ENCODE measurements at places on chromosomes 4 and X. TPM values are rescaled to one million over a fixed set of nuclear protein-coding genes. Genes with fewer than 3 reads are reported as not detected.

The GLRA2 gene
- total RNA-seq = not detected

The PUDP gene
- total RNA-seq = 36.6 TPM

The STOX2 gene
- not detected for total RNA-seq

The DCX gene
- not detected for total RNA-seq

The F8 gene
- total RNA-seq = 2.4 TPM

The CENPU gene
- total RNA-seq = 28.5 TPM

The DUSP21 gene
- not detected for total RNA-seq

The SPANXD gene
- not detected for total RNA-seq

The HERC5 gene
- 2.9 TPM for total RNA-seq

The SMPX gene
- total RNA-seq = not detected

The AKAP4 gene
- not detected for total RNA-seq

The TRO gene
- 1.0 TPM for total RNA-seq

The GATB gene
- 23.9 TPM for total RNA-seq

The ADAMTS3 gene
- total RNA-seq = 0.11 TPM

The SHOX gene
- not detected for total RNA-seq

The F8A3 gene
- 8.6 TPM for total RNA-seq

The EDA gene
- 2.6 TPM for total RNA-seq

The PGAM4 gene
- total RNA-seq = 0.37 TPM

The SOWAHD gene
- 0.18 TPM for total RNA-seq

The PDZD11 gene
- 16.0 TPM for total RNA-seq

The MAGEA4 gene
- total RNA-seq = not detected

The PAGE1 gene
- not detected for total RNA-seq

The SRPX gene
- total RNA-seq = 0.13 TPM

The MAGED4 gene
- total RNA-seq = 1.2 TPM

The PCDH18 gene
- 0.03 TPM for total RNA-seq

The SERTM2 gene
- total RNA-seq = not detected

The H2BW2 gene
- not detected for total RNA-seq

The NDNF gene
- total RNA-seq = 0.16 TPM

The SLC7A11 gene
- 1.0 TPM for total RNA-seq

The ESX1 gene
- not detected for total RNA-seq

The RAB41 gene
- total RNA-seq = not detected

The HOPX gene
- 121 TPM for total RNA-seq

The MBNL3 gene
- 17.0 TPM for total RNA-seq

Measured in activated T-cell treated with anti-CD3 and anti-CD28 coated beads, Interleukin-2, amount 50 U/mL, for 4 hours (primary cell).